ENCODE measurements at places on chromosomes 13 and 19.

DNA sequence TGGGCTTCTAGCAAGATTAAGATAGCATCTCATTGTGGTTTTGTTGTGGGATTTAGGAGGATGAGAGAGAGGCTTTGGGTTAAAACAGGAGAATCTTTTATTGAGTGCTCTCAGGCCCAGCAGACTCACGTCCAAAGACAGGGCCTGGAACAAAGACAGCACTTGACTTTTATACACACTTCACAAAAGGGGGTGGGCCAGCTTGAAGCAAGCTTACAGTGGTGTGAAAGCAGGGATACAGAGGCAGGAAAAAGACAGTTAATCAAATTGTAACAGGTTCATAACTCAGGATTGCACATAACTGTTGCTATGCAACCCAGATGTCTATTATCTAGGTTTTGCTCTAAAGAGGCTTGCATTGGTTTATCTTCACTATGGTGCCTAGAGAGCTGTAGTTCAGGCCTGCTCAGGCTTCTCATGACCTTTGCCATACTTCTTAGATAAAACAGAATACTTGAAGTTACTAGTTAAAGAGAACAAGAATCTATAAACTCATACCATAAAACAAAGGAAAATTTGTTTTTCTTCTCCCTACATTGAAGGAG lies 42.2 kb upstream of the CEACAM21 start:
- no peak for DNase-seq

GRCh38 chr13:44243198-44243857 lies 130.3 kb upstream of the SERP2 start:
- DNase-seq = peak; percentile 58

DNA sequence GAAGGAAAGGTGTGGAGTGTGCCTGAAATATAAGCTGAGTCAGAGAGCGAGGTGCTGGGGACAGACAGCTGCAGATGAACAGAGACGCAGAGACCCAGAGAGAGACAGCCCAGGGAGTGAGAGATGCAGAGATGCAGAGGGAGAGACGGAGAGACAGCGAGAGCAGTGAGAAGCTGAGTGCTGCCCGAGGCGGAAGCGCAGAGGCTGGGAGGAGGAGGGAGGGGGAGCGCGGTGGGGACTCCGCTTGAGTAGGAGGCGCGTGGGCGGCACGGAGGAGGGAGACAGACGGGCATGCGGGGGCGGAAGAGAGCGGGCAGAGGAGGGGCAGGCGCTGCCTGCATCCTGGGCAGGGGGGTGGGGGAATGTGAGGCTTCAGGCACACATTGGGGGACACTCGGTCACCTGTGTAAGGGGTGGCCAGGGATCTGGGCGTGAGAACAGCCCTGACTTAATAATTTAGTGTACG lies 25.7 kb downstream of the SLC8A2 start:
- DNase-seq = no peak

DNA sequence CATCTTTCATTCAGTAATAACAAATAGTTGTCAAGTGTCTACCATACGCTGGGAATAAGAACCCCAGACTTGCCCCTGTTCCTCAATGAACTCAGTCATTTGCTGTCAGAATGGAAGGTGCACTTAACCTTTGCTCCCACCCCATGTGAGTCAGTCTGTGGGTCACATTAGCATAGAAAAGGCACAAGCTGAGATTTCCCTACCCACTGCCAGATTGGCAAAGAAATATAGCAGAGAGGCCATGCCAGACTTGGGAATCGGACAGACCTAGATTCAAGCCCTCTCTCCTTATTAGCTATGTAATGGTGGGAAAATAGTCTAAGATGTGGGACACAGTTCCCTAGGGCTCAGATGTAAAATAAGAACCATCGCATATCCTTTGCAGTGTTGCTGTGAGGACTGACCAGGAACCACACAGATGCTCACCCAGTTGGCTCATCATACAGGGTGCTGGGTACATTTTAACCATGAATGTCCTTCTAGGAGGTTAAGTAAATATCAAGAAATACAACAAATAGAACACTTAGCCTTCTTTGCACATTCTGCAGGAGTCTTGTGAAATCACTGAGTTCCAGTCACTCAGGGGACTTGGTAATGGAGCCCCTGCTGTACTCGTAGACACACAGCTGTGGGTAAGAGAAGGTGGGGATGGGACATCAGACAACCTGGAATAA lies 218.2 kb downstream of the FGF14 start:
- DNase-seq = no peak

- DNase-seq = peak; percentile 50
Measured at GRCh38 chr19:18340990-18341868, 831 bp downstream of the PGPEP1 start.

GRCh38 chr19:47240996-47241918 lies 10.3 kb upstream of the BBC3 start:
- peak; percentile 71 for DNase-seq

DNA sequence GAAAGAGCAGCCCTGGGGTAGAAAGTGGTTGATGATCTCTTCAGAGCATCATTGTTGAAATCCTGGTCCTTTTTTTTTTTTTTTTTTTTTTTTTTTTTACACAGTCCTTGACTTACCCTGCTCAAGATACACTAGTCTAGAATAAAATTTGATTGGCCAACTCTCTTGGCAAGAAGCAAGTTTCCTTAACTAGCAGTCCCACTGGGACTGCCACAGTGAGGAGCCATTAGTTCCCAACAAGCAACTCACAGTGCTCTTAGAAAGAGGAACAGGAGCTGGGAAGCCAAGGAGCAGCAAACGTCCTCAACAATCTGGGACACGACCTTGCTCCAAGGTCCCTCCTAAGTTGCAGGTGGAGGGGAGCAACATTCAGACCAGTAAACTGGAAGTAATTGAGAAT lies 47.9 kb upstream of the INTS6 start:
- no peak for DNase-seq

DNA sequence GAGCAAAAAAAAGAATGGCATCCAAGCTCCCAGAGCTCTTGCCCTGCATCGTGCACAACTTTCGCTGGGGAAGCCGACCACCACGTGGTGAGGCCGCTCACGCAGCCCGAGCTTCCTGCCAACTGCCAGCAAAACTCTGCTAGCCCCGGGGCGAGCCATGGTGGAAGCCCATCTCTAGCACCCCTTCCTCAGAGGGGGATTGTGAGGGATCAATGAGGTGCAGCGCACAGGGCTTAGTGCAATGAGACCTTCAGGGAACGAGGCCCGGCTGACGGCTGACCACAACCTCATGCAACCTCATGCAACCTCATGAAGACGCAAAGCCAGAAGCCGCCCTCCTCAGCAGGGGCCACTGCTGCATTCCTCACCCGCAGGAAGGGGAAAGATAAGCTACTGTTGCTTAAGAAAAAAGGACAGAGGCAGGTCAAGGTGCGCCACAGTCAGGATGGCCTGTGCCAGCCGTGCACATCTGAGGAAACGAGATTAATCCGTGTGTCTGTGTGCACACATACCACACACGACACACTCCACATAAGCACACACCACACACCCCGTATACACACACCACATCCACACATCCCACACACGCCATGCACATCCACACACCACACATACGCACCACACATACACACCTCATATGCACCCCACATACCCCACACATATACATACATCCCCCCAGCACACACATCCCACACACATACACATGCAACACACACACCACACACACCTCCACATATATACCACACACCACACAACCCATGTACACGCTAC lies 9.6 kb downstream of the HSPBP1 start:
- no peak for DNase-seq

GRCh38 chr19:11190501-11190900 lies 6.8 kb downstream of the KANK2 start:
- DNase-seq = no peak

GRCh38 chr19:28026636-28027035 lies 1186.3 kb downstream of the UQCRFS1 start:
- no peak for DNase-seq

- DNase-seq = no peak
Measured at GRCh38 chr19:48501494-48502349, 9.9 kb downstream of the LMTK3 start.

- DNase-seq = no peak
Measured at GRCh38 chr19:1158885-1159448, 15.1 kb downstream of the SBNO2 start.

DNA sequence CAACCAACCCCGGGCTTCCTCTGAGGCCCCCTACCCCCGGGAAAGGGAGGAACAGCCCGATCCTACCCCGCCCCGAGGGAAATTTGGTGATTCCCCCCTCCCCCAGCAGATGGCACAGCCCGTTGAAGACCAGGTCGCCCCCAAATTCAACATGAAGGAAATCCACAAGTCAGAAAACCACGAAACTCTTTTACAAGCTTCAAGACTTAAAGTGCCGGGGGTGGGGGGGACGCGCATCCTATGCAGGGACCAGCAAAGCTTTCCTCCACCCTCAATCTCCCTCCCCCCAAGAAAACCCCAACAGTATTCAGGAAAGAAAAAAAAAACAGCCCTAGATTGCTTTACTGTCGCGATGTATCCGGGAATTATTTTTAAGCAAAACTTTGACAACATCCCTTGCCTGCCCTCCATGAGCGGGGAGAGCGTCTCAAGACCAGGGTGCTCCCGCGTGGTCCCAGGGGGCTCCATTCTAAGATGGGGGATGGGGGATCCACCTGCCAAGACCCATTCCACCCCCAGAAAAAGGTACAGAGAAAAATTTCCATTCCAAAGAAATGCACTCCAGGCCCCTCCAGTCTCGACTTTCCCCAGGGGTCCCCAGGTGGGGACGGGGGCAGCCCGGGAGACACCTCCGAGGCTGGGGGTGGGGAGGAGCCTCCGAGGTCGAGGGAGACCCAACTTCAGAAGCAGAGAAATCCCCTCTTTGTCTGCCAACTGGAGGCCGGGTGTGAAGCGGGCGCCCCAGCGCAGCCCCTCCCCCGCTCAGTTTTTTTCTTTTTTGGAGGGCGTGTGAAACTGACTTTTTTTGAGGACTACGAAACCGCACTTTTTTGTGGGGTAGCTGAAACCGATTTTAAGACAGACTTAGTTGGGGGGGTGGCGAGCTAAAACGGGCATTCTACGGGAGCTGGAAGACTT lies 1.5 kb downstream of the TCF3 start:
- DNase-seq = peak; percentile 64

- no peak for DNase-seq
Measured at GRCh38 chr13:93899981-93900380, 579.5 kb downstream of the DCT start.

GRCh38 chr19:16067205-16067938 lies 8.9 kb upstream of the TPM4 start:
- peak; percentile 64 for DNase-seq

DNA sequence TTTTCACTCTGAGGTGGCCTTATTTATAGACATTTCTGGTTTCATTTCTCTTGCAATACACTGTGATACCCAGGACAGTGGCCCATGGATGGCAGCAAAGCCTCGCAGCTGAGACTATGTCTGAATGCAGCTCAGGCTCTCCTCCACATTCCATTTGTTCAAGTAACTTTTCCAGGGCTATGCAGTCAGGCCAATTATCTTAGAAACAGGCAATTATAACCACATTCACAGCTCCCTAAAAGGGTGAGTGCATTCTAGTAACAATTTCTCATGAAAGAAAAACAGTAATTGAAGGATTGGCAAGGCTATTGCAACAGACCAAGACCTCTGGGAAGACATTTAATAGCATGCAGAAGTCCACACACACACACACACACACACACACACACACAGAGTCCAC lies 264.0 kb downstream of the TBC1D4 start:
- peak; percentile 42 for DNase-seq

GRCh38 chr13:91714855-91715254 lies 316.4 kb downstream of the GPC5 start:
- DNase-seq = no peak

DNA sequence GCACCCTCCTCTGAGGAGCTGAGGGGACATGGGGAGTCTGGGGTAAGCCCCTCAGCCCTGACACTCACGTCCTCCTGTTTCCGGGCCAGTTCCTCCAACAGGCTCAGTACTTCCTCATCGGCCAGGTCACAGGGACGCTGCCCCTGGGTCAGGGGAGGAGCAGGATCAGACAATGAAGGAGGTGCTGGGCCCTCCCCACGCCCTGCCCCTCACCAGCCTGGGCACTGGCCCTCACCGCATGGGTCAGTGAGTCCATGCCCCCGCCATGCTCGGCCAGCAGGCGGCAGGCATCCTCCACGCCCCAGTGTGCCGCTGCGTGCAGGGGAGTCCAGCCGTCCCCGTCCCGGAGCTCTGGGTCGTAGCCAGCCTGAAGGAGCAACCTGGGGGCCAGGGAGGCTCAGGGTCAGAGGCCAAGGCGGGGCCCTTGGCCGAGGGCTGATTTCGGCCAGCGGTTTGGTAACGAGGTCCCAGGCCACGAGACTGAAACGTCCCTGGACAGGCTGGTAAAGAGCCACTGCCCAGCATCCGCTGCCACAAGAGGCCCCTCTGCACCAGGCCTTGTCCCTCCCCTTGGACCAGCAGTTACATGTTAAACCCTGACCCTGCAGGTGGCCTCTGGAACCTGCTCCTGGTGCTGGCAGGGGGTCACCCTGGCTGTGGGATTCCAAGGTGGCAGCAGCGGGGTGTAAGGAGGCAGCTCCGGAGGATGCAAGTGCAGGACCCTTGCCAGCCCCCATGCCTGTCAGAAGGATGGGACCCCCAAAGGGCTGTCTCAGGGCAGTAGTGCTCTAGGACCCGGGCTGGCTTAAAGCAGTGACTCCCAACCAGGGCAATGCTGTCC lies 18.5 kb downstream of the PPP1R12C start:
- no peak for DNase-seq

GRCh38 chr13:92951273-92951890 lies 275.2 kb upstream of the GPC6 start:
- DNase-seq = no peak

GRCh38 chr19:41027273-41027967 lies 36.3 kb downstream of the CYP2B6 start:
- DNase-seq = no peak

- DNase-seq = no peak
Measured at GRCh38 chr19:46737298-46737654, 8.6 kb upstream of the FKRP start.

GRCh38 chr19:6735181-6735911 lies 2.0 kb downstream of the GPR108 start:
- no peak for DNase-seq

- no peak for DNase-seq
Measured at GRCh38 chr13:50905256-50905655, 4.3 kb upstream of the RNASEH2B start.

GRCh38 chr13:112220925-112221324 lies 154.0 kb downstream of the SOX1 start:
- DNase-seq = no peak

GRCh38 chr13:79404985-79405384 lies 1.1 kb downstream of the RBM26 start:
- peak; percentile 19 for DNase-seq

DNA sequence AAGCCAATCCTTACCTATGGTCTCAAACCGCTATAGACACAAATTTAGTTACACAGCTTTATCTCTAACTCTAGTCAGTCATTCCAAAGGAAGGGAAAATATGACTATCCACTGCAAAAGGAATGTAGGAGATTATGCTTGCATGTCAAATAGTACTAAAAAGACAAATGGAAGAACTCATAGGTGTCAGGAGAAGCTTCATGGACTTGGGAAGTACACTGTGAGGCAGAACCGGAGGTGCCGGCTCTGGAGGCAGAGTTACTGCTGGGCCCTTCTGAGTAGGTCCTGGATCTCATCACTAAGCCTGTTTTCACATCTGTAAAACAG lies 97.5 kb downstream of the FOXO1 start:
- DNase-seq = no peak

Measured in femur (tissue), 1 donor.